ENCODE measurements at places on chromosomes 7 and 10.

DNA sequence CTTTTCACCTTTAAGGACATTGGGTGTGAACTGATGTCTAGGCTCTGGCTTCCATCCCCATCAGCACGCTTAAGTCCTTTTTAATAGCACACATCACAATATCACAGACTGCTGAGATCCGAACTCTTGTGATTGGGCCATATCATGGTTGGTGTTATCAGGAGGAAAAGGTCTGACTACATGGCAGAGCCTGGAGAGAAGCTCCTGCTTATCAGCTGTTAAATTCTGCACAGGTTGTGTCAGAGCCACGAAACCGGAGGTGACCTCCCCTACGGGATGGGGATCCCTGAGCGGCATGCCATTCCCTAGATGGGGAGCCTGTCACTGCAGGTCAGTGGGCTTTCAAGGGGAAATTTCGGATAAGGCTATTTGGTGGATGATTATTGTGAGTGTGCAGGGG lies 182.4 kb downstream of the INHBA start:
- DNase-seq: no peak

- no peak for DNase-seq
These were observed 21.2 kb downstream of the BMPER start for GRCh38 chr7:33926535-33926934.

DNA sequence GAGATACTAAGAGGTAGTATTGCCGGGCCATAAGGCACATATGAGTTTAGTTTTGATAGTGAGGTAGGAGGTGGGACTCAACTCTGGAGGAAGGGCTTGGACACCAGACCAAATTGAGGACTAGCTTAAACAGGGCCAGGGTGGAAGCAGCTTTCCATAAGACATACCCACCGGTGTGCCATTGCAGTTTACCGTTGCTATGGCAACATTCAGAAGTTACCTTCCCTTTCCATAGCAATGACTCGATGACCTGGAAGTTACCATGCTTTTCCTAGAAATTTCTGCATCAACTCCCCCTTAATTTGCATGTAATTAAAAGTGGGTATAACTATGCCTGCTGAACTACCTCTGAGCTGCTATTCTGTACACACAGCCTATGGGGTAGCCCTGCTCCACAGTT lies 10.9 kb upstream of the SNX10 start:
- no peak for DNase-seq

GRCh38 chr10:42637142-42637541 lies 1.2 kb downstream of the ZNF33B start:
- no peak for DNase-seq

GRCh38 chr10:43806831-43807640 lies 158.4 kb upstream of the ZNF32 start:
- DNase-seq: no peak

DNA sequence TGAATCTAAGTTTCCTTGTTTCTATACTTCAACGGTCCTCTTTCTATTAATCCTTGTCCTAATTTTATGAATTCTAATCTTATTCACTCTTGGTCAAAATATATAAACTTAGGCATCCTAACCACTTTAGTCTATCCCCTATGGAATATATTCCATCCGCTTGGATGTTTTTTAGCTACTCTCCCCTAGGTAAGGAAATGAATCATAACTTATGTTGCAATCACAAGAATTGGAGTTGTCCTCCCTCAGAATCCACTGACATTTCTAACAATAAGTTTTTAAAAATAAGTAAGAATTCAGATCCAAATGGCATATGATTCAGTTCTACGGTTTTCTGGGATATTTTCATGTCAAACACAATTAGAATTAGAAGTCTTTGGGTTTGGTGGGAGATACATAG lies 1081.6 kb downstream of the SORCS1 start:
- DNase-seq: no peak

GRCh38 chr7:33356336-33356735 lies 227.0 kb downstream of the BBS9 start:
- DNase-seq: no peak

- no peak for DNase-seq
These were observed 332.0 kb downstream of the NXPH1 start for GRCh38 chr7:8765374-8765773.

GRCh38 chr7:131046246-131046645 lies 281.4 kb upstream of the MKLN1 start:
- no peak for DNase-seq

DNA sequence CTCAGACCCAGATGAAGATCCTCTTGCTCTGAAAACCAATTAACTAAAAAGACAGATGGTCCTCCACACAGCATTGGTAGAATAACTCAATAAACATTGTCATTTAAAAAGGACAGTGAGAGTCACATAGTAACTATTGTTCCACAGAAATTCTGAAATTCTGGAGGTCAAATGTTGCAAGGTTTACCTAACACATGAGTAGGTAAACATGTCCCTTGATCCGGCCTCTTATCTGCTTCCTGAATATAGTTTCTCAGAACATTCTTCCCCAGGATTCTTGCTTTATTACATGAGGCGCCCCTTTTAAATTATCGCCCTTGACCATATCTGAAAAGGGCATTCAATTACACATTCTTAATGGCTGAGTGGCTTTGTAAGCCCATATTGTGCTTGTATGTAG lies 270.7 kb downstream of the SEMA3D start:
- no peak for DNase-seq

- no peak for DNase-seq
These were observed 23.7 kb upstream of the CDH23 start for GRCh38 chr10:71372882-71373495.

DNA sequence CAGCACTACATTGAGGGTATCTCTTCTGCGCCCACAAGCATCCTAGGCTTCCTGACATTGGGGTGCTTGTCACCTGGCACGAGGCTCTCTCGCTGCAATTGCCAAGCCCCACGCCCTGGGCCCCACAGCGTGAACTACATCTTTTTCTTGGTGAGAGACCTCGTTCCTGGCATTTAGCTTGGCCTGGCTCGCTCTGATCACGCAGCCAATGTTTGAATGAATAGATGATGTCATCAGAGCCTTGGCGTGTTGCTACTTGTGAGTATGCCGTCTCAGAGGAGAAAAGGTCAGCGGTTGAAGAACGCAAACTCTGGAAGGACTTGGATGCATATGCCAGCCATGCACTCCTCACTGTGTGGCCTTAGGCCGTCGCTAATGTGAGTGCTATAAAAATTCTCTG lies 150.2 kb upstream of the AUTS2 start:
- DNase-seq: no peak

DNA sequence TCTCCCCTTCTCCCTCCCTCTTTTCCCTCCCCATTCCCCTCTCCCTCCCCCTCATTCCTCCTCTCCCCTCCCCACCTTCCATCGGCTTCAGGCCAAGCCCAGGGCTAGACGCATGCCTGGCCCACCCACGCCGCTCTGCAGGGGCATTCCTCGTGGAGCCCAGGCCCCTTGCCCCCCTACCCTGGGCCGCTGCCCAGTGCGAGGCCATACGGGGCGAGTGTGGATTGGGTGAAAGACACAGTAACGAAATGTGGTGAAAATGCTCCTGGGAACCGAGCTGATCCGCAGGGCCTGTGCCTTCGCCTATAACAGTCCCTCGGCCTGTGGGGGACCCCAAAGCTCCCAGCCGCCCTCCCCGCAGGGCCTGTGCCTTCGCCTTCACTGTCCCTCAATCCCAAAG lies 28.3 kb downstream of the ADGRA1 start:
- no peak for DNase-seq

DNA sequence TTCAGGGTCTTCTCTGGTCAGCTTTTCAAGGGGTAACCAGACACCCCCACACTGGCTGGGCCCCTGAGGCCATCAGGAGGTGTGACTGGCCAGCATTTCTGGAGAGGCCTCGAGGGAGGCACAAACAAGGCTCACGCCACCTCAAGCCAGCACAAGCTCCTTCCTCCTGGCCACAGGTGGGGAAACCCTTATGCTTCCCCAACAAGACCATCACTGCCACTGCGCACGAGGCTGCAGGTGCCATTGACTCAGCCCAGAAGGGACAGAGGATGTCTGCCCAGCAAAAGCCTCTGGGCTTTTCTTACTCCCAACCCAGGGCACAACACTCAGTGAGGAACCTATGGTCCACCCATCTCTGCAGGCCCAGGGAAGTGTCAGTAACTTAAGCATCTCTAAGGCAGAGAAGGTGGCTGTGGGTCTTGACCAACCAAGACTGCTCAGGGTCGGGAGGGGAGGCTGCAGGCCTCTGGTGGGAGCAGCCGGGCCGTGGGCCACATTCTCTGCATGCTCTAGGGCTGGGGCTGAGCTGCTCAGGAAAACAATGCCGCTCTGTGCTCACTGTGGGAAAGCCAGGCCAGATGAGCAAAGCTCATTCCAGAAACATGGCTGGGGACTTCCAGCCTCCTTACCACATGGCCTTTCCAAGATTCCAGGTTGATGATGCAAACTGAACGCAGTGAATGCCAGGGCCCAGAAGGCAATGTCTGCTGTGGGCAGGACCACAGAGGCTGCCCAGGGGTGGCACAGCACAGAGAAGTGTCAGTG lies 24.2 kb upstream of the RASSF4 start:
- no peak for DNase-seq

DNA sequence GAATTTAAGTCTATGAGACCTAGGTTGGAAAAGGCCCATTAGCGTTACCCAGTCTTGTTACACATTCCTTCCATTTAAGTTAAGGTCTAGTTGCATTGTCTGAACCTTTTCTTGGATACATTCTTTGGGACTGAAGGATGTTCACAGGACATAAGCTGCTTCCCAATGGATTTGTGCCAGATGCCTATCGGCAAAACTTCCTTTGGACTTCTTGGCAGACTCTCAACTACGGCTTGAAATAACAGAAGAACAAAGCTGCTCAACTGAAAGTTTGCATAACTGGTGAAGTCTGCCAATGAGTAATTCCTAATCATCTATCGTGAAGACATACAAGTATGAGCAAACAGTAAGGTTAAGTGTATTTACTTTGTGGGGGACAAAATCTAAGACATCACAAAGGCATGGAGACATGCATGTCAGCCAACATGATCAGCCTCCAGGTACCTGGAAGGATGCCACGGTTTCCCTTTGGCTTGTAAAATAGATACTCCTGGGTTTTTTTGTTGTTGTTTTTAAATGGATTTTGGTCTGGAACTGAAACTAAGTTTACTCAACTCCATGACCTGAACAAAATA lies 35.4 kb downstream of the MALSU1 start:
- DNase-seq: peak; percentile 96

DNA sequence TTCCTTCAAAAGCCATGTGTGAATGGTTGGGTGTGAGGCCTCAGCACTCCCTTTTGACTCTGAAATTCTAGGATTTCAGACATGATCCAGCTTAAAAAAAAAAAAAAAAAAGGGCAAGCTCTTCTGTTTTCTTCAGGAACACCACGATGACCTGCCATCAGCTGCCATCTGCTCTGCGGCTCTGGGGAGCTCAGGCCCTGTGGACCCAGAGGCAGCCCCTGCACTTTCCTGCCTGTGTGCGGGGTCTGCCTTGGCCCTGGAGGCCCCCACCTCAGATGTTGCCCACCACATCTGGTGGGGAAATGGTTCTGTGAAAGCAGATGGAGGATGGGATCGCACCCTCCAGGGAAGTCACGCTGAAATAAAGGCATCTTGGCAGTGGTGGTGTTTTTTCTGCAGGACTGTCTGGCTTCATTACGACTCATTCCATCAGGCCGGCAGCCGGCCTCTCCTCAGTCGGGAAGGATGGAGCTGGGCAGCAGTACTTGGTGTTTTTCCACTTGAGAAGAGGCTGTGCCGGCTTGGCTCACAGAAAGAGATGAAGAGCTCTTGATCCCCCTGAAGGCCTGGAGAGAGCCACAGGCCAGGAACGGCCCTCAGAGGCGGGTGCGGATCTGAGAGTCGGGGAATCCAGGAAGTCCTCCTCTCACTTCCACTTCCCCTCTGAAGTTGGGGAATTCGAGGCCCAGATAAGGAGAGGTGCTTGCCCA lies 66.1 kb upstream of the AQP1 start:
- DNase-seq: no peak

DNA sequence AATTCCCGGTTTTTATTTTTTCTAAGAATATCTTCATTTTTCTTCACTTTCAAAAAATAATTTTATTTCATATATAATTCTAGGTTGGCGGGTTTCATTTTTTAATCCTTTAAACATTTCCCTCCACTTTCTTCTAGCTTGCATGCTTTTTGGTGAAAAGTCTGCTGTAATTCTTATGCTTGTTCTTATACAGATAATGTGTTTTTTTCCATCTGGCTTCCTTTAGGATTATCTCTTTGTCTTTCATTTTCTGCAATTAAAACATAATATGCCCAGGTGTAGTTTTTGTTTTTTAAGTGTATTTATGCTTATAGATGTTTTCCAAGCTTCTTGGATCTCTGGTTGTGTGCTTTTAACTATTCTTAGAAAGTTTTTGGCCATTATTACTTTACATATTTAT lies 341.3 kb upstream of the SEMA3C start:
- DNase-seq: no peak

DNA sequence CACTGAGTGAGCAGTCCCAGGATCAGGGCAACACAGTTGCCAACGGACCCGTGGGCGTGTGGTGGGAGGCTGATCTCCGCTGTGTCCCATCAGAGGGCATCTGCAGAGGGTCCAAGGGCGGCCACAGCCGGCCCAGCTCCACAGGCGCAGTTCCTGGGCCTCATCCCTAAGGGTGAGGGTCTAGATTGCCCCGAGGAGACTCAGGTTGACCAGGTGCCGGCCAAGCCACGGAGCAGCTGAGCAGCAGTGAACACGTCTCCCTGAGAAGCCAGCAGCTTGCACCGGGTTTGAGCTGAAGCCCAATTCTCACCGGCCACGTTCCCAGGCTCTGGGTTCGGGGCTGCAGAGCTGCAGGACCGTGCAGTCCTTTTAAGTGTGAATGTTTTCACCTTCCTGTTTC lies 58.8 kb upstream of the ADGRA1 start:
- no peak for DNase-seq

- no peak for DNase-seq
These were observed 22.6 kb downstream of the PFKFB3 start for GRCh38 chr10:6225263-6225814.

- no peak for DNase-seq
These were observed 173.1 kb downstream of the ITGA8 start for GRCh38 chr10:15546606-15547005.

DNA sequence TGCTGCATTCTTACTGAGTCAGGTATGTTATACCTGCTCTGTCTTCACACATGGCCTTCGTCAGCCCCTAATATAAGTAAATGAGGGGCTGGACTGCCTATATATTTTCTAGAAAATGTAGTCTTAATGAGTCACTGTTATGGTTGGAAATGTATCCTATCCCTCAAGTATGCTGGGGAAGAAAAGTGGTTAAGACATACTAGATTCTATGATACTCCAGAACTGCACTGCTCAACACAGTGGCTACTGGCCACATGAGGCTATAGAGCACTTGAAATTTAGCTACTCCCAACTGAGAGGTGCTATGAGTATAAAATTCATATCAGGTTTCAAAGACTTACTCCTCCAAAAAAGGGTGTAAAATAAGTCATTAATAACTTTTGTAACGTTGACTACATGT lies 104.3 kb upstream of the STEAP1B start:
- DNase-seq: no peak

GRCh38 chr10:15262036-15262713 lies 93.7 kb upstream of the NMT2 start:
- DNase-seq: no peak

- DNase-seq: no peak
These were observed 17.7 kb upstream of the TTYH3 start for GRCh38 chr7:2613931-2614600.
